ENCODE measurements at places on chromosomes 7 and 10.

- H3K27ac ChIP-seq, result no peak overlapping the region
- no peaks in the 10 kb centered on the region for H3K4me1 ChIP-seq
- H3K4me3 ChIP-seq, result no peak overlapping the region
- no peaks in the 10 kb centered on the region for H3K27me3 ChIP-seq
Measured at GRCh38 chr10:35035606-35036005, 54.5 kb downstream of the CUL2 start.

DNA sequence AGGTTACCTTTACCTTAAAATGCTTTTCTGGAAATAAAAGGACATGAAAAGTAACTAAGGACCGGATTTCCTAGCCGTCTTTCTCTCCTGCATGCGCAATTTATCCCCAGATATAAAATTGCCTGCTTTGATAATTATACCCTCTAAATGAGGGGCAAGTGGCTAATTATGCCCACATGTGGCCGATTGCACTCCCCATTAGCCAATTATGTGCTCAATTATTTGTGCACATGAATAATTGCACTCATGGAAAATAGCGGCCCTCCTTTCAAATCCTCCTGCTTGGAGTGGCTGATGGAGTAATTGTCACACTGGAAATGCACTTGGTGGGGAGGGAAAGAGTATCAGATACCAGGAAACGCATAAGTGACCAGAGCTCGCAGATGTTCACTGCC, 66.4 kb upstream of the ATRNL1 start:
- no peak overlapping the region for H3K4me3 ChIP-seq
- no peak for DNase-seq
- H3K4me1 ChIP-seq, result no peaks in the 10 kb centered on the region
- no peaks in the 10 kb centered on the region for H3K27me3 ChIP-seq

GRCh38 chr10:118383699-118384098, 41.6 kb upstream of the FAM204A start:
- H3K4me3 ChIP-seq, result no peak overlapping the region
- no peaks in the 10 kb centered on the region for H3K4me1 ChIP-seq
- DNase-seq, result no peak
- no peaks in the 10 kb centered on the region for H3K36me3 ChIP-seq
- no peaks in the 10 kb centered on the region for H3K27me3 ChIP-seq

DNA sequence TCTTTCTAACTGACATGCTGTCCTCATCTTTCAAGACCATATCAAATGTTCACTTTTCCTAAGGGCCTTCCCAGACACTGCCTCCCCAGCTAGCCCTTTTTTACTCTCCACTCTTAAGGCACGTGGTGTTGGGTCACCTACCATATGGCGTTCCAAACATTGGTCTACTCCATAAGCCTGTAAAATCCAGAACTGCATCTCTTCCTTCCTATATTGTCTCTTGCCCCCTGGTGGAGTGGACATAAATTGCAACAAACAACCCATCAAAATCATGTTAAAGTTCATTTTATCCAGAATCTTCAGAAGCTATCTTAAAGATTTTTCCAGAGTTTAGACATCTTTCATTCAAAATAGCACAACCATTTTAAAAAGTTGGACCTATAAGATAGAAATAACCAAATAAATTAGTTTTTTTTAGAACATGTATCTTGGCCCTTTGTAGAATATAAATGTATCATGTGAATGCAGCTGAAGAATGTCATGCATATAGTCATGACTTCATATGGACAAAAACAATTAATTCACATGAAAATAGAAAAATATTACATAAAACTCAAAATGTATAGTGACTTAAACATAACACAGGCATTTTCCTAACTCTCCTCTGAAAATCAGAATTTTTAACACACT, 180.6 kb upstream of the CHRM2 start:
- no peak overlapping the region for H3K4me3 ChIP-seq
- no peak overlapping the region for H3K27ac ChIP-seq
- peaks cover 8% of the 10 kb centered on the region for H3K4me1 ChIP-seq
- H3K27me3 ChIP-seq, result no peaks in the 10 kb centered on the region
- H3K36me3 ChIP-seq, result no peaks in the 10 kb centered on the region

- peak overlapping the region; percentile 12 for H3K27ac ChIP-seq
- H3K27me3 ChIP-seq, result no peaks in the 10 kb centered on the region
- peaks cover 74% of the 10 kb centered on the region for H3K4me1 ChIP-seq
- no peak overlapping the region for H3K4me3 ChIP-seq
Measured at GRCh38 chr7:99128076-99128950, 15.6 kb downstream of the SMURF1 start.

DNA sequence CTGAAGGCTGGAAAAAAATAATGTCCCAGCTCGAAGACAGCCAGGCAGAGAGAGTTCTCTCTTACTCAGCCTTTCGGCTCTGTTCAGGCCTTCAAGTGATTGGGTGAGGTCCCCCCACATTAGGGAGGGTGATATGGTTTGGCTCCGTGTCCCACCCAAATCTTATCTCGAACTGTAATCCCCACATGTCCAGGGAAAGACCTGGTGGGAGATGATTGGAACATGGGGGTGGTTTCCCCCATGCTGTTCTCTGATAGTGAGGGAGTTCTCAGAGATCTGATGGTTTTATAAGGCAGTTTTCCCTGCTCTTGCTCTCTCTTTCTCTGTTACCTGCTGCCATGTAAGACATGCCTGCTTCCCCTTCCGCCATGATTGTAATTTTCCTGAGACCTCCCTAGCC, 36.6 kb upstream of the LEP start:
- no peak for DNase-seq
- no peaks in the 10 kb centered on the region for H3K36me3 ChIP-seq
- H3K4me3 ChIP-seq, result no peak overlapping the region
- peaks cover 10% of the 10 kb centered on the region for H3K4me1 ChIP-seq

DNA sequence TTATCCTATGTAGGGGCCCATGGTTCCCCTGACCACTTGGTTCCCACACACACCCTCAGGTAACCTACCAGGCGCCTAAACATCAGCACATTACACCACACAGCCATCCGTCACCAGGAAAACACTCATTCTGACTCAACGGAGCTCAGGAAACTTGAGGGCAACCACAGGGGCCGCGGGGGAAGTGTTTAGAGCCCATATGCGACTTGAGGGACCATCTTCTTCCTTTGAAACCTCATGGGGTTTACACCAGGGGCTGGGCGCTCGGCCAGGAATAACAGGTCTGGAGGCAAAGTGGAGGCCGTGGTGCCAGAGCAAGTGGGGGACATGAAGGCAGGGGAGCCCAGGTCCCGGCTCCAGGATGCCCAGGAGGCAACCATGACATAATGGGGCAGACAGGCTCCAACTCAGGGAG, 1.5 kb downstream of the STX1A start:
- H3K27ac ChIP-seq, result peak overlapping the region; percentile 85
- peak overlapping the region; percentile 97 for H3K4me3 ChIP-seq
- no peaks in the 10 kb centered on the region for H3K4me1 ChIP-seq
- no peaks in the 10 kb centered on the region for H3K27me3 ChIP-seq

DNA sequence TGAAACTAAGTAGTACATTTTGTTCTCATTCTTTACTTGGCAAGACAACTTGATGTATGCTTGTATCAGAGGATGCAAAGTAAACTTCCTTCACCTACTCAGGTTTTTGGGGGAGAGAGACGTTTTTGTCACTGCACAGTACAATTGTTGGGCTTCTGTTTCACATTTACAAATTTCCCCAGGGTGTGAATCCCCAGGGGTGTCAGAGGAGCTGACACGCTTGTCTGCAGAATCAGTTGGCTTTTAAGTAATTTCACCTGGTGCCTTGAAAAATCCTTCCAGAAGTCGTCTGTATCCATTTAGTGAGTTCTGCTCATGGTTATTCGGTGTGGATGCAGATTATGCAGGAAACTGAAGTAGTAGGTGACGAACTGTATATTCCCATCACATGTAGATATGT, 1227.7 kb upstream of the CELF2 start:
- no peak for DNase-seq
- no peak overlapping the region for H3K4me3 ChIP-seq
- H3K36me3 ChIP-seq, result no peaks in the 10 kb centered on the region

DNA sequence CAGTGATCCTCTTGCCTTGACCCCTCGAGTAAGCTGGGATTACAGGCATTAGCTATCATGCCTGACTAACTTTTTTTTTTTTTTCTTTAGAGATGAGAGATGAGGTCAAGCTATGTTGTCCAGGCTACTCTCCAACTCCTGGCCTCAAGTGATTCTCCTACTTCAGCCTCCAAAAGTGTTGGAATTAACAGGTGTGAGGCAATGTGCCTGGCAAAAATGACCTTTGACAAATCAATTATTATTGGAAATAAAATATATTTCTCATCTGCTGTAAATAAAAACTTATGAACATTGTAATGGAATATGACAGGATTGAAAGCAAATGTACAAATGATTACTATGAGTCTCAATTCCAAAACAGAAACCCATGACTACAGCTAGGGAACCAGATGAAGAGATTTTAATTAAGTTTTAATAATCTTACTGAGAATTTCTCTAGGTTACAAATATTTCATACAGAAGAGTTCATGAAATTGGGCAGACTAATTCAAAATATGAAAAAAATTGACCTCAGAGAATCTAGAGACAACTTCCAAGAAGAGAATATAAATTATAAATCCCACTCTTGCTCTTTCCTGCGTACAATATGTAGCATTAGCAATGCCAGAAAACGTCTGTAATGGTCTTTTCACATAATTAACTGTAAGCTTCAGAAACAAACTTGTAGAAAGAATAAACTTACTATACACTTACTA, 414.7 kb downstream of the DGKB start:
- H3K4me1 ChIP-seq, result no peaks in the 10 kb centered on the region
- no peaks in the 10 kb centered on the region for H3K27me3 ChIP-seq
- no peak for DNase-seq
- no peak overlapping the region for H3K27ac ChIP-seq

- H3K4me1 ChIP-seq, result no peaks in the 10 kb centered on the region
- peak overlapping the region; percentile 93 for H3K27ac ChIP-seq
- H3K27me3 ChIP-seq, result no peaks in the 10 kb centered on the region
- no peaks in the 10 kb centered on the region for H3K36me3 ChIP-seq
- no peak for DNase-seq
- H3K4me3 ChIP-seq, result no peak overlapping the region
Measured at GRCh38 chr7:158814637-158815036, 14.7 kb downstream of the ESYT2 start.

DNA sequence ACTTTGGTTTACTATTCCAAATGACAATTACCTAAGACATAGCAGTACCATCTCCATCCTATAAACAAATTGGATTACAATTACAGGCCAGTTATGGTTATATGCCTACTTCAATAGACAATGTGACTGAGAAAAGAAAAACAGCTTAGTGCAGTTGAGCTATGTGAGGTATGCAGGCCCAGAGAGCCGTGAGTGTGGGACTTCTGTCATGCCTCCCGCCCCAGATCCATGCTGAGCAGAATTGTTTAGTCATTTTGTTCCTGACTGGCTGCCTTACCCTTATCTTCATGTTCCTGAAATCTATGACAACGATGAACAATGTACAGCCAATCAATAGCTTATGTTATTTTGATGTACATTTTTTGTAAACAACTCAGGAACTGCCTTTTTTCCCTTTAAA, 21.7 kb downstream of the LARP4B start:
- no peaks in the 10 kb centered on the region for H3K4me1 ChIP-seq
- DNase-seq, result no peak
- peak overlapping the region; percentile 77 for H3K27ac ChIP-seq
- no peaks in the 10 kb centered on the region for H3K27me3 ChIP-seq

- no peaks in the 10 kb centered on the region for H3K4me1 ChIP-seq
- H3K4me3 ChIP-seq, result no peak overlapping the region
- no peak for DNase-seq
Measured at GRCh38 chr10:36464291-36464690, 661.1 kb upstream of the ANKRD30A start.

GRCh38 chr7:24972991-24973390, 7.0 kb downstream of the OSBPL3 start:
- H3K4me3 ChIP-seq, result no peak overlapping the region
- no peak for DNase-seq
- no peaks in the 10 kb centered on the region for H3K4me1 ChIP-seq
- H3K27me3 ChIP-seq, result no peaks in the 10 kb centered on the region

- no peaks in the 10 kb centered on the region for H3K27me3 ChIP-seq
- no peak overlapping the region for H3K27ac ChIP-seq
- H3K4me1 ChIP-seq, result peaks cover 5% of the 10 kb centered on the region
Measured at GRCh38 chr7:31892099-31892829, 177.9 kb downstream of the PDE1C start.

DNA sequence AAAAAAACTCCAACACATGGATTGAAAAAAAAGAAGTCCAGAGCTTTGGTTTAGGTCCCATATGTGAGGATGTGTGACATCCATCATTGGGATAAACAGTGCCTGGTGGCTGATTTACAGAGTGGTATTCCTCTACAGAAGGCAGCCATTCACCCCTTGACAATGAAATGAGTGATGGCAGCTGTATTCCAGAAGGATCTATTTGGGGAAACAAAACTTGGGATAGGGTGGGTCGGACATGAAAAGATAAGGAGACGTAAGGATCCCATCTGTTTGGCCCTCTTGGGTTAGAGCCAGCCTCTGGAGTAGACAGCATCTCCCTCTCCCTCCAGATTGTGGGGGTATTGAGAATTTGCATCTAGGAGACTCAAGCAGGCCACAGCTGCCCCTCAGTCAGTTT, 15.2 kb upstream of the CREB5 start:
- no peaks in the 10 kb centered on the region for H3K4me1 ChIP-seq
- H3K27me3 ChIP-seq, result no peaks in the 10 kb centered on the region
- H3K36me3 ChIP-seq, result no peaks in the 10 kb centered on the region
- no peak for DNase-seq

- H3K4me1 ChIP-seq, result no peaks in the 10 kb centered on the region
- no peak for DNase-seq
- no peaks in the 10 kb centered on the region for H3K36me3 ChIP-seq
- no peaks in the 10 kb centered on the region for H3K27me3 ChIP-seq
- H3K27ac ChIP-seq, result no peak overlapping the region
Measured at GRCh38 chr7:133971625-133972024, 155.5 kb upstream of the LRGUK start.

GRCh38 chr7:1742555-1743303, 72.7 kb downstream of the ELFN1 start:
- no peak overlapping the region for H3K4me3 ChIP-seq
- H3K27me3 ChIP-seq, result no peaks in the 10 kb centered on the region
- no peak for DNase-seq
- peaks cover 6% of the 10 kb centered on the region for H3K4me1 ChIP-seq
- H3K36me3 ChIP-seq, result no peaks in the 10 kb centered on the region

- no peaks in the 10 kb centered on the region for H3K27me3 ChIP-seq
- no peaks in the 10 kb centered on the region for H3K4me1 ChIP-seq
- H3K27ac ChIP-seq, result no peak overlapping the region
- no peaks in the 10 kb centered on the region for H3K36me3 ChIP-seq
- no peak overlapping the region for H3K4me3 ChIP-seq
- no peak for DNase-seq
Measured at GRCh38 chr7:38535073-38535472, 96.1 kb downstream of the AMPH start.

GRCh38 chr10:91418416-91418815, 8.3 kb downstream of the HECTD2 start:
- no peak for DNase-seq
- no peak overlapping the region for H3K4me3 ChIP-seq
- peaks cover 23% of the 10 kb centered on the region for H3K4me1 ChIP-seq
- no peaks in the 10 kb centered on the region for H3K27me3 ChIP-seq

DNA sequence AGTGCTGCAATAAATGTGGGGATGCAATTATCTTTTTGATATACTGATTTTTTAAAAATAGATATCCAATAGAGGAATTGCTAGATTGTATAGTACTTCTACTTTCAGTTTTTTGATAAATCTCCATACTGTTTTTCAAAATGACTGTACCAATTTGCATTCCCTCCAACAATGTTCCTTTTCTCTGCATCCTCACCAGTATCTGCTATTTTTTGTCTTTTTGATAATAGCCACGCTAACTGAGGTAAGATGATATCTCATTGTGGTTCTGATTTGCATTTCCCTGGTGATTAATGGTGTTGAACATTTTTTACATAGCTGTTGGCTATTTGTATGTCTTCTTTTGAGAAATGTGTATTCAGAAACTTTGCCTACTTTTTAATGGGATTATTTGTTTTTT, 217.7 kb upstream of the MTPN start:
- no peak for DNase-seq
- no peaks in the 10 kb centered on the region for H3K36me3 ChIP-seq
- no peak overlapping the region for H3K4me3 ChIP-seq
- H3K4me1 ChIP-seq, result no peaks in the 10 kb centered on the region
